ENCODE measurements at places on chromosomes 13 and 19.

- no peak for DNase-seq
Measured at GRCh38 chr13:47330031-47330430, 433.2 kb upstream of the HTR2A start.

DNA sequence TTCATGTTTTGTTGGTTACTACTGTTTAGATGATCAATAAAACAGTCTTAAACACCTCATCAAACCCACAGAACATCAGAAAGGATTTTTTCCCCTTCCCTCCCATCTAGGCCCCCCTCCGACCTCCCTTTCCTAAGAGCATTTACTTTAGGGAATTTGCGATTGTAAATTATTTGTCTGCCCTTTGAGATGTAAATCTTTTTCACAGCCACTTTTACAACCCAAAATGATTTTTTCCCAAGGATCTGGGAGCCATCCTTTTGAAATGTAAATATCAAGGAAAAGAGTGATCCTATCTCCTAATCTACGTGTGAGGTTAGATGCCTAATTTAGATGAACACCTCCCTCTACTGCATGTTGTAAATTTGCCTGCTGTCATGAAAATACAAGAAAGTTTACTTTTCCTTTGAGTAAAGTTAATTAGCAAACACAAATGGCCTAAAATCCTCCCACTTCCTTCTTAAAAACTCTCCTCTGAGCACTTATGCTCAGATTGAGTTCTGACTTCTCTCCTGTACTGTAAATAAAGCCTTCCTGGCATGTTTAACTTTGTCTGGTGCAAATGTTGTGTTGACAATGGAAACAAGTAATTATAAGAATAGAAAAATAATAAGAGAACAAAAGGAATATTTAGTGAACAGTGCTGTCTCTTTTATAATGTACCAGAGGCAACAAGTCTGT is 1646.9 kb upstream of the SPRY2 start:
- DNase-seq = no peak

DNA sequence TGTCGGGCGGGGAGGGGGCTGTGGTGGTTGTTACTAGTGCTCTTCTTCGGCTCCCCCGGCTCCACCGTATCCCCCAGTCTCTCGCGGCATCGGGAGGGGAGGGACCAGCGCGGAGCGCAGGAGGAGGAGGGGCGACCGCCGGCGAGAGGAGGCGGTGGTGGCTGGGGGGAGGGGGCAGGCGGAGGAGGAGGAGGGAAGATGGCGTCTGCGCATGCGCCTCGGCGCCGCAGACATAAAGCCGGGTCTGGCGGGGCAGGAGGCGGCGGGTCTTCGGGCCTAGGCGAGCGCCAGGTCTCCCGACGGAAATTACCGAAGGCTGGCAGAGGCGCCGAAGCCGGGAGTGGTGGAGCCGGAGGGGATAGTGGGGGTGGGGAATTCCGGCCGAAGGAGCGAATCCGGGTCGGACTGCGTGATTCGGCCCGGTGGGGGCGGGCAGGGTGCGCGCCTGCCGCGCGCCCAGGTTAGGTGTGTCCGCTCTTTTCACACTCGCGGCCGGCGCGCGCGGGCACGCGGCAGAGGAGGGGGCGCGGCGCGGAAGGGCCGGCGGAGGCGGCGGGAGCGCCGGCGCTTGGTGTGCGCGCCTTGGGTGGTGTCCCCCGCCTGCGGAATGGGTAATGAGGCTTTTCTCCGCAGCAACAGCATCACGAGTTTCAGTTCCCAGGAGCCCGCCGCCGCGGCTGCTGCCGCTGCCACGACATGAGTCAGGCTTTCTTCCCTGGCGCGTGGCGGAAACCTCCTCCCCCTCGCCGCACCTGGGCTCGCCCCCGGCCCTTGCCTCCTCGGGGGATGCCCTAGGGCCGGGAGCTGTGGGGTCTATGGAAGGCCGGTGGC is 1.3 kb upstream of the TSC22D1 start:
- DNase-seq = peak; percentile 94

- DNase-seq = no peak
Measured at GRCh38 chr19:42514449-42514848, 13.8 kb downstream of the CEACAM1 start.

- peak; percentile 60 for DNase-seq
Measured at GRCh38 chr13:93857126-93857525, 622.4 kb downstream of the DCT start.

GRCh38 chr13:76804801-76805200 is 81.4 kb downstream of the KCTD12 start:
- no peak for DNase-seq

DNA sequence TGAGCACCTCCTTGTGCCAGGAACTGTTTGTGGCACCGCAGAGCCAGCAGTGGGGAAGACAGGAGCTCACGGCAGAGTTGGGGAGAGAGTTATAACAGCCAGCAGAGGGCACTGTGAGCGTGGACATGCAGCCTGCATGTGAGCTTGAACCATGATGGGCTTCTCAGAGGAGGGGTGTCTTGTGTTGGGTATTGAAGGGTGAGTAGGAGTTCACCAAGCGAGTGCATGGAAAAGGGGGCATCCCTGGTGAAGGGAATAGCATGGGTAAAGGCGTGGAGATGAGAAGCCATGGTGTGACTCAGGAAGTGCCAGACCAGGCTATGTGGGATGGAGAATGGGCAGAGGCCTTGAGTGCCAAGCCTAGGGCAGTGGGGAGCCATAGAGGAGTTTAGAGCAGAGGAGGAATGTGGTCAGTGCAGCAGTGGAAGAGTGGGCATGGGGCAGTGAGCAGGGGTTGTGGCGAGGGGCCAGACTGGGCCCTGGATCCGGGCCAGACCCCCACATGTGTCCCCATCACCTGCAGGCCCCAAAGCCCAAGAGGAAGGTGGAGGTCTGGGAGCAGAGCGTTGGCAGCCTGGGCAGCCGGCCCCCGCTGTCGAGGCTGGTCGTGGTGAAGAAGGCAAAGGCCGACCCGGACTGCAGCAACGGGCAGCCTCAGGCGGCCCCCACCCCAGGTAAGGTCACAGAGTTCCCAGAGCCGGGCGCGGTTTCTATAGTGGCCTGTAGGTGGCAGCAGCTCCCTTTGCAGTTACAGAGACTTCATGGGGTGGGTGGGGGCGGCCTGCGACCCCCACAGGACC is 11.8 kb upstream of the SHD start:
- DNase-seq = peak; percentile 65

- no peak for DNase-seq
Measured at GRCh38 chr13:106867249-106867648, 299.3 kb upstream of the ARGLU1 start.

DNA sequence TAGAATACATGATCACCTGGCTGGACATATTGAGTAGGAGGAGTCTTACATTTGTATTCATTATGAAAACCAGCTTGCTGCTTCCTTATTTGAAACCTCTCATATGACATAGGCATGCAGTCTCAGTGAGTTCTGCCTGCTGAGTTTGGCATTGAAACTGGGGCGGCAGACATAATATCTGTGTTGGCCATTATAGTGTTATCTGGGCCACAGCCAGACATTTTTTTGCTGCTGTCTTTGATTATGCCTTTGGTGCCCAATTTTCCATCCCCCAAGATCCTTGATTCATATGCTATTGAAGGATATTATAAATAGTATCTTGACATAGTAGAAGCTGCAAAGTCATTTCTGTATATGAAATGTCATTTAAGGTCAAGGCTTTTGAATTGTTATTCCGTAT is 15.8 kb downstream of the FREM2 start:
- DNase-seq = no peak

- peak; percentile 48 for DNase-seq
Measured at GRCh38 chr19:13764101-13764807, at the start of gene MRI1. MRI1 (plus strand) TSS chr19:13764522; CDS start chr19:13764589, 67 bp downstream.

GRCh38 chr13:74111399-74111798 is 22.8 kb downstream of the KLF12 start:
- DNase-seq = no peak

DNA sequence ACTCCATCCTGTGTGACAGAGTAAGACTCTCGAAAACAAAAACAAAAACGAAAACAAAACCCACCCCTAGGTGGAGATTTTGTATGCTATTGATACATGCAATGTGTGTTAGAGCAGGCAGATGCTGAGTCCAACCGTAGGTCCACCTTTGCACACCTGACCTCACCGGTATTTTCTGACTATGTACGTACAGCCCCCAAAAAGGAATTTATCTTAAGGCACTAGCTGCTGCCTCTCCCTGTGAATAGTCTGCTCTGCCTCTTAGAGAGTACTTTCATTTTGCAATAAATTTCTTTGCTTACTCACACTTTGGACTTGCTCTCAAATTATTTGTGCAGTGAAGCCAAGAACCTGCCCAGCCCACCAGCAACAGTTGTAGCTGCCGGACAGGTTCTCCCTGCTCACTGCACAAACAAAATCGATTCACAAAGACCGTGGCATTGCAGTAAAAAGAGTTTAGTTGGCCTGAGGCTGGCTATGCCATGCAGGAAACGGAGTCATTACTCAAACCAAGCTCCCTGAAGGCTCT is 8.2 kb upstream of the ZNF77 start:
- no peak for DNase-seq

DNA sequence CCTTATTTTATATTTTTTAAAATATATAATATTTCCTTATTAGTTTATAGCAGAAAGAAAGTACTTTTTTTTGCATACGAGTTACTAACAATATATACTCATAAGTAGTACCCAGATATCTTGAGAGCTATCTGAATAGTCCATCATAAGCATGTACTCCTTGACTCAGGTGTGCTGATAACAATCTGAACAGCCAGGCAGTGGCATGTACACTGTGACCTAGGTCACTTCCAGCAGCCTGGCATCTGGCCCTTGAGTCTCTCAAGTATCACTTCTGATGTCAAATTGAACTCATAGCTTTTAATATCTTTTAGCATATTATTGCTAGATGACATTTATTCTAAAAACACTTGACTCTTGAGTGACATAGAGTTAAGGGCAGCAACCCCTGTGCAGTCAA is 1576.7 kb downstream of the SLITRK1 start:
- DNase-seq = no peak

DNA sequence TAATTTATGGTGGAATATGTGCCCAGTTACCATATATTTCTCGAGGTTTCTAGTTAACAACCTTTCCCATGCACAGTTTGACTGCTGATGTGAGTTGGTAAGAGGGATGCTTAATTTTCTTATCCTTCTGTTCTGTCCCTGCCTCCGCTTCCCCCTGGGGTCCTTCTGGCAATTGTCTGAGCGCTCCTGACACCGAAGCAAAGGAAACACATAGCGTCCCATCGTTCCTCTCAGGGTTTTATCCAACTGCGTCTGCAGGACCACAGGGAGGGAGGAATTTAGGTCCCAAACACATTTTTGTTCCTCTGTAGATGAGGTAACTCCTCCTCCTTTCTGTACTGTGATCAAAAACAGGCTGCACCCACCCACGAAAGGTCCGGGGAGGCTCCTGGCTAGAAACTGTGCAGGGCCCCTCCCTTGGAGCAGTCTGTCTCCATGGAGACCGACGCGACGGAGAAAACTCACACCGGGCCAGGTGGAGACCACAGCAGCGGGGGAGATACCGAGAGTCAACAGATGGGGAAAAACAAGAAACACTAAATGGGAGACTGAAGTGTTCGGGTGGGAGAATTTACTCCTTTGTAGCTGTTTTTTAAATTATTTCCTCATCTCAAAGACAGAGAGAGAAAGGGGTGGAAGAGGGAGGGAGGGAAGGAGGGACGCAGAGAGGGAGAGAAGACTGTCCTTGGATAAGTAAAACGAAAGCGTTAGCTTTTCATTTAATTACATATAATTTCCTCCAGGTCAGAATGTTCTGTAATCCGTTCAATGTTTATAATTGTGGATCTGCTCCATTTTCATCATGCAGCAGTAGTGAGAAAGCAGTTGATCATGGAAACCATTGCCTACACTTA is 191.8 kb upstream of the NBEA start:
- no peak for DNase-seq

DNA sequence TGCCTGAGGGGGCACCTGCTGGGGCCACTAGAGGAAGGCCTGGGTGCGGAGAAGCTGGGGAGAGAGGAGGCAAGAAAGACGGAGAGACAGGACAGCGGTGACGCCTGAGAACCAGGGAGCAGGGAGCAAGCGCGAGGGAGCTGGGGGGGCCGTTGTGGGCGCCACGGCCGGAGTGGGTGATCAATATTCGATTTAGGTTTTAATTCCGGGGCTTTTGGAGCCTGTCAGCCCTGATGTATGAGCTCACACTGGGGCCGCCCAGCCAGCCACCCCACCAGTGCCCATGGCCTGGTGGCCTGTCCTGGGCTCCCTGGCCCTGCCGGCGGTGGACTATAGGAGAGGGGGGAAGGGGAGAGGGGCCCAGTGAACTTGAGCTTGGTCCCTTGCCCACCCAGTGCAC is 8.7 kb upstream of the ERFL start:
- no peak for DNase-seq

GRCh38 chr13:37685206-37685605 is 86.6 kb upstream of the POSTN start:
- peak; percentile 7 for DNase-seq

DNA sequence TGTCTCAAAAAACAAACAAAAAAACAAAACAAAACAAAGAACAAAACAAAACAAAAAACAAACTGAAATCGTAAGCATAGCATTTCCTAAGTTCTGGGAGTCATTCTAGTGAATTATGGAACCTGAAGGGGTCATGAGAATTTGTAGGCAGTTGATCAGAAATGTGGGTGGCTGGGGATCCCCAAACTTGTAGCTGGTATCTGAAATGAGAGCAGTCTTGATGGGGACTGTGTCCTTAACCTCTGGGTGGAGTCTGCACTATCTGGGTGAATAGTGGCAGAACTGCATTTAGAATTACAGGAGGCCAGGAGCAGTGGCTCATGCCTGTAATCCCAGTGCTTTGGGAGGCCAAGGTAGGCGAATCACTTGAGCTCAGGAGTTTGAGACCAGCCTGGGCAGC is 6.1 kb downstream of the CLEC4G start:
- DNase-seq = no peak

- DNase-seq = peak; percentile 19
Measured at GRCh38 chr19:21147540-21147939, 5.7 kb downstream of the ZNF431 start.

DNA sequence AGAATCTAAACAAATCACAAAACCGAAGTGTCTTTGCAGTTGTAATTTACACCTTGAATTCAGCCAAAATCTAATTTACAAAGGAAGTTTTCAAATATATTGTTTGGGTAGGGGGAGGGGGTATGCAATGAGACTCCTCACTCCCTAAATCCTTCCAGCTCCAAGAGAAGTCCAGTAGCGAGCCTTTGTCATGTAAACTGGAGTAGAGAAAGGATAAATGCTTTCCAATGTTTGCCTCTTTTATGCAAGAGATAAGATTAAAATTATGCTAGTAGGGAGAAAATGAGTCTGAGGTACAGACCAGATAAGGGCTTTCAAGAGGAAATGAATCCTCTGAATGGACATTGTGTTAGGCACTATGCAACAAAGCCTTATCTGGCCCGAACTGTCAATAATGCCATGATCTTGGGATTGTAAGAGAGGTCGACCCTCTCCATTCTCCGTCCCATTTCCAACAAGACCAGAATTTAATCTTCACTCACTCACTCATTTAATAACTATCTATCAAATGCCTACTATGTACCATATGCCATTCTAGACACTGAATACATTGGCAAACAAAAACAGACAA is 199.2 kb downstream of the LACC1 start:
- DNase-seq = no peak

Measured in HCEC 1CT (cell line).